ENCODE measurements at places on chromosomes 6 and 20.

- no peak overlapping the region for H3K27ac ChIP-seq
- H3K4me1 ChIP-seq = no peaks in the 10 kb centered on the region
- no peaks in the 10 kb centered on the region for H3K36me3 ChIP-seq
- H3K27me3 ChIP-seq = no peaks in the 10 kb centered on the region
- H3K4me3 ChIP-seq = no peak overlapping the region
Observed at GRCh38 chr6:111050261-111051023, 36.9 kb upstream of the SLC16A10 start.

DNA sequence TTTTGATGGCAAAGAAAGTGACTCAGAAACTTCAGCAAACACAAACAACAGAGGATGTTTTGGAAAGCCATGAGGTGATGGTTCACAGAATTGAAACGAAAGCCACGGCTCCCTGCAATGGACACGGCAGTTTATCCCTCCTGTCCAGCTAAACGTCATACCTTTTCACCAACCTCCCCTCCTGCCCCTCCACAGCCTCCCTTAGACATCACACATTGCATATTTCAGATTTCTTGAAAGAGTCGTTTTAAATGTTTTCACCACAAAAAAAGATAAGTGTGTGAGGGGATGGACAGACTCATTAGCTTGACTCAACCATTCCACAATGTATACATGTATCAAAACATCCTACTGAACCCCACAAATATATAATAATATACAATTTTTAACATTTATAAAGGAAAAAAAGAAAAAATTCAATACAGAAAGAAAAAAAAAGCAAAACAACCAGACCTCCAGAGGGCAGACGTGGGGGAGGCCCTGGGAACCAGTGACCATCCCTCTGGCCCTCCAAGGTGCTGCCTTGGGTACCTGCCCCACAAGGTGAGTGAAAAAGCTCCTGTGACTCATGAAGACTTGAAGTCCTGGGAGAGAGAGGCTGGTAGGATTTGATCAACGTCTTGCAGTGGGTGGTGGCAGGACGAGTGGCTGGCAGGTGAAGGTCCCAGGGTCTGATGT lies 117.2 kb upstream of the THBS2 start:
- no peaks in the 10 kb centered on the region for H3K36me3 ChIP-seq
- DNase-seq = no peak
- no peaks in the 10 kb centered on the region for H3K4me1 ChIP-seq
- H3K4me3 ChIP-seq = no peak overlapping the region

DNA sequence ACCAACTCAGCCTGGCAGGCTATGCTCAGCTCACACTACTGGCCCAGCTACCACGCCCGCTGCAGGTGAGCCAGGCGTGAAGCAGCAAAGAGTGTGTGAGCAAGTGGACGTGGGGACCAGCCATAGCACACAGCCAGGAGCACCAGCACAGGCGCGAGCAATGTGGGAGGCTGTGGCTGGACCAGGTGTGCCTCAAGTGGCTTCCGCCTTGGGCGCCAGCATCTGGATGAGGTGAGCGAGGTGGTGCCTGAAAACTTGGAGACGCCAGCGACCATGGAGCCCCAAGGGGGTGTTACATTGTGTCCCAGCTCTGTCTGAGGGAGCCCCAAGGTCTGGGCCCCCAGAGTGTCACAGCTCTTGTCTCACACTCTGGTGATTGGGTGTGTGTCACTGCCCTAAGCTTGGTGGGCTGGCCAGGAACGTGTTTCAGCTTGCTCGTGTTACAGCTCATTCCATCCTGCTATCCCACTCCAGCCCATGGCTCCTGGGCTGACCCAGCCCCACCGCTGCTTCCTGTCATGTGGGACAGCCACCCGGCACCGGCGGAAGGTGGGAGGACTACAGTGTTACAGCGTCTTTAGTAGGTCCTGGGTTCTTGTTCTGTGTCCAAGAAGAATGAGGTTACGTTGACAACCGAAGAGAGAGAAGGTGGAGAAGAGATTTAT lies 508.0 kb upstream of the MMS22L start:
- H3K27me3 ChIP-seq = no peaks in the 10 kb centered on the region
- H3K36me3 ChIP-seq = no peaks in the 10 kb centered on the region
- no peak overlapping the region for H3K4me3 ChIP-seq

DNA sequence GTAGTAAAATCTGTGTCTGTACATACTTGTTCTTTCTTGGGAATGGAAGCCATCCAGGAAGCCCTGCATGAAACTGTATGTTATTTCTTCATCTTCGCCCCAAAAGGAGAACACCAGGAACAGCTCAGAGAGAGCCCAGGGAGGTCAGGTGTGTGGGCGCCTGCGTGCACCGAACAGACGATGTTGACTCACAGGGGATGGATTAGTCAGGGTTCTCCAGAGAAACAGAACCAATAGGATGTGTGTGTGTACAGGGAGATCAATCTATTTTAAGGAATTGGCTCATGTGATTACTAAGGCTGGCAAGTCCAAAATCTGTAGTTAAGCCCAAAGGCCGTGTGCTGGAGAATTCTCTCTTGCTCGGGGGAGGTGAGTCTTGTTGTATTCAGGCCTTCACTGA lies 45.7 kb downstream of the RNASET2 start:
- no peak overlapping the region for H3K27ac ChIP-seq
- peaks cover 19% of the 10 kb centered on the region for H3K36me3 ChIP-seq
- H3K4me3 ChIP-seq = no peak overlapping the region
- no peak for DNase-seq
- peaks cover 34% of the 10 kb centered on the region for H3K4me1 ChIP-seq

- no peaks in the 10 kb centered on the region for H3K36me3 ChIP-seq
- no peak overlapping the region for H3K4me3 ChIP-seq
- DNase-seq = no peak
Observed at GRCh38 chr6:40796260-40797221, 209.4 kb upstream of the LRFN2 start.

- H3K27me3 ChIP-seq = peaks cover 17% of the 10 kb centered on the region
- no peaks in the 10 kb centered on the region for H3K4me1 ChIP-seq
- no peak overlapping the region for H3K27ac ChIP-seq
- no peak overlapping the region for H3K4me3 ChIP-seq
- no peak for DNase-seq
Observed at GRCh38 chr6:100482698-100483097, 18.0 kb upstream of the SIM1 start.

- no peaks in the 10 kb centered on the region for H3K4me1 ChIP-seq
- no peak overlapping the region for H3K27ac ChIP-seq
- H3K4me3 ChIP-seq = no peak overlapping the region
- no peak for DNase-seq
- peaks cover 4% of the 10 kb centered on the region for H3K27me3 ChIP-seq
Observed at GRCh38 chr6:129342243-129342642, 367.7 kb downstream of the ARHGAP18 start.

GRCh38 chr6:159606786-159607185 lies 86.3 kb downstream of the SOD2 start:
- peaks cover 9% of the 10 kb centered on the region for H3K27me3 ChIP-seq
- no peak overlapping the region for H3K27ac ChIP-seq
- DNase-seq = no peak

- H3K4me1 ChIP-seq = no peaks in the 10 kb centered on the region
- peaks cover 17% of the 10 kb centered on the region for H3K27me3 ChIP-seq
- no peak overlapping the region for H3K27ac ChIP-seq
- H3K4me3 ChIP-seq = no peak overlapping the region
- H3K36me3 ChIP-seq = no peaks in the 10 kb centered on the region
Observed at GRCh38 chr20:51233345-51233744, 210.4 kb upstream of the KCNG1 start.

- DNase-seq = no peak
- H3K27ac ChIP-seq = no peak overlapping the region
- H3K27me3 ChIP-seq = no peaks in the 10 kb centered on the region
- H3K36me3 ChIP-seq = no peaks in the 10 kb centered on the region
- H3K4me3 ChIP-seq = no peak overlapping the region
- H3K4me1 ChIP-seq = no peaks in the 10 kb centered on the region
Observed at GRCh38 chr20:23003881-23004460, 31.1 kb upstream of the SSTR4 start.
